Effector memory CD4-positive, alpha-beta T cell (primary cell): ENCODE measurements at places on chromosomes 3 and 15.

- DNase-seq: no peak
Observed at GRCh38 chr3:10997196-10997595, 4.6 kb downstream of the SLC6A1 start.

DNA sequence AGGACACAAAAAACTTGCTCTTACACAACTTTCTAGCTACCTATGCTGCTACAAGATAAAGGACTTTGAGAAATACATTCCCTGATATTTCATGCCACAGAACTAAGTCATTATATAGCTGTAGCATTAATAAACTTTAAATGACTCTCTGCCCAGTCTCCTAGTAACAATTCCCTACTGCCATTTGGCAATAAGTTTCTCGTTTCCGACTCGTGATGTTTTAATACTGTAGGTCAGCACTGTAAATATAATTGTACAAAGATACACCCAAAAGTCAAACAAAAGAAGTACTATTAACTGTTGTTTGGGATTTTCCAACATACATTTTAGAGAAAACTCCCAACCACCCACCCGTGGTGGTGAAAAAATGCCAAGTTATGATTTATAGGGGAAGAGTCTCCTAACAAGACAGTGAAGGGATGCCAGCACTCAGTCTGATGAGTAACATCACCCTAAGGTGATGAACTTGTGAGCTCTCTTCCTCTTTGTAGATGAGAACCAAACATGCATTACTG, 132.2 kb downstream of the DUT start:
- DNase-seq: no peak

DNA sequence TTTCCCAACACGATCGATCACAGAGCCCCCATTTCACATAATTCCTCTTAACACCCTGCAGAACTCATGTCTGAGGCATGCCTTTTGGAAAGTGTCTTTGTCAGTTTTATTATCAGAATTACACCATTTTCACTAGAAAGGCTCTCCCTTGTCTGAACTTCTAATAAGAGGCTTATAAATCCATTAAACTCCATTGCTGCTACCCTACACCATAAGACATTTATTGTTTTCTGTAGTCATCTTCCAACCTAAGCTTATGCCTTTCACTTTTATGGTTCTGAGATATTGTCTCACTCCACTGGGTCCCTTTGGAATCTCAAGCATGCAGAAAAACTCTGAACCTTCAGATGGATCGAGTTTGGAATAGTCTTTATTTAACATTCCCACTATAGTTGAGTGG, 50.2 kb upstream of the TPM1 start:
- no peak for DNase-seq

- no peak for DNase-seq
Observed at GRCh38 chr3:157065201-157065600, 94.7 kb downstream of the CCNL1 start.

DNA sequence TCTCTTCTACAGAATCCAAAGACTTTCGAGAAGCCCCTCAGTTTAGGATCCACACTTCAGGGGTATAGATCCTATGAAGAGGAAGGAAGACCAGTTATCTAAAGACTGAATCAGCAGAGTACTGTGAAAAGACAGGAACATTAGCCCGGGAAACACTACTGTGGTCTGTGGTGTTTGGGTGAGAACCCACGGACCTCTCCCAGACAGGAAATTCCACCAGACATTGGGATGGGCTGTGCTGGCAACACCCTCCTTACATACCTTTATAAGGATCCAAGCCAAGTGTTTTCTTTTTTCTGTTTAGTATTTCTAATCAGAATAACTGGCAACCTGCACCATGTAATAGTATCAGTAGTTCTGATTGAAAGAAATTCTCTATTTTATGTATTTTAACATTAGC, 14.1 kb downstream of the TMEM207 start:
- DNase-seq: no peak

DNA sequence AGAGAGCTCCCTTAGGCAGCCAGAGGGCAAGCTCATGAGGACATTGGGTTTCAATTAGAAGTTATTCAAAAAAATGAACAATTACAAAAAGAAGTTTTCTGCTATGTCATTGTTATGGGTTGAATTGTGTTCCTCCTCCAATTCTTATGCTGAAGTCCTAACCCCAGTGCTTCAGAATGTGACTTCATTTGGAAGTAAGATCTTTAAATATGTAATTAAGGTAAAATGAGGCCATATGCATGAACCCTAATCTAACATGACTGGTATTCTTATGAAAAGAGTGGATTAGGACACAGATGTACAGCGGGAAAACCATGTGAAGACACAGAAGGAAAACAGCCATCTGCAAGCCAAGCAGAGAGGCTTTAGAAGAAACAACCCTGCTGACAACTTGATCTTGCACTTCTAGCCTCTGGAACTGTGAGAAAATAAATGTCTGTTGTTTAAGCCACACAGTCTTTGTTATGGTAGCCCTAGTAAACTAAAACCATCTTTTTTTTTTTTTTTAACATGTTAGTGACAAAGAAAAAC, 929.6 kb downstream of the EPHA3 start:
- no peak for DNase-seq

GRCh38 chr3:165938986-165939540, 101.8 kb upstream of the BCHE start:
- no peak for DNase-seq

DNA sequence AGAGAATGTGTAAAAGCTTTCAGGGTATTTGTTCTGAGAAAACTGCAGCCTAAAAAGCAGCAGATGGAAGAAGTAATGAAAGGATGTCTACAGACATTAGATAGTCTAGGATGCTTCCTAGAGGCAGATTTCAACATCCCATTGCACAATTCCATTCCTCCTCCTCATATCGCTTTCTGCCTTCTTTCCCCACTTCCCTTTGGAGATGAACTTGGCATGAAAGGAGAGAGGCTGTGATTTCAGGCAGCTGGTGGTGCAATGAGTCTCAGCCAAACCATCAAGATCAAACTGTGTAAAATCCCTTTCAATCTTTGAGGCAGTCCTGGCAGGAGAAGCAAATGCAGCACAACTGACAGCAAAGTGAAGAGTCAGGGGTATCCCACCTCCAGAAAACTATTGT, 438.7 kb upstream of the KCNMB2 start:
- DNase-seq: no peak

DNA sequence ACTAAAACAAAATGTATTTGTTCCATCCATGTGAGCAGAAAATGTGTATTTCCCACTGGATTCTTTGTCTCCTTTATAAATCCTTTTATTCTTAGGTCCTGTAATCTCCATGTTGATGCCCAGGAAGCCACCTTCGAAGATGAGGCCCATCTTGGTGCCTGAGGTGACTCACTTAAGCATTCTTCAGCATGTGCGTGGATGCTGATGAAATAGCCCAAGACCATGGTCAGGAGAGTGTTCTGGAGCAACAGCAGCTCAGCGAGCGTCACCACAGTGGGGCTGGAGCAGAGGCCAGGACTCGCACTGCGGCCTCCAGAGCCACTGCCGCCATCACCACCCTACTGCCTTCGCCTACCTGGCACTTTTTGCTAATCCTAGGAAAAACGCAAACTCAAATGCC, 520.9 kb downstream of the FHIT start:
- no peak for DNase-seq

DNA sequence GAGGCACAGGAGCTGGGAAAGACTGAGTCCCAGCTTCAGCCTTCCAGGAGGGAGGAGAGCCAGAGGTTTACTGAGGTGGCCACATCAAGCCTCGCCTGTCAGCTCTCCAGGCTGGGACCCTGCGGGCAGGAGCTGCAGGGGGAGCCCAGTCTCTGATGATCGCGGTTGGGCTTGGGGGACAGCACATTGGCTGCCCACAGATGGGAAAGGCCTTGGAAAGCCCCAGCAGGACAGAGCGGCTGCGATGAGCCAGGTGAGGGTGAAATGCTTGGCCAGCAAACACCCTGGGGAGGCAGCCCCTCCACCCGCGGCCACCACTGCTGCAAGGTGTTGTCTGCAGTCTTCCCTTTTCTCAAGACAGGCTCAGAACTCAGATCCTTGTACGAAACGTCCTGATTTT, 31.2 kb downstream of the SEC61A1 start:
- no peak for DNase-seq

- no peak for DNase-seq
Observed at GRCh38 chr3:72152551-72153476, 367.9 kb upstream of the PROK2 start.

GRCh38 chr3:106261396-106261795, 392.6 kb upstream of the CBLB start:
- DNase-seq: no peak

GRCh38 chr3:152047465-152047864, 174.0 kb downstream of the SUCNR1 start:
- no peak for DNase-seq

DNA sequence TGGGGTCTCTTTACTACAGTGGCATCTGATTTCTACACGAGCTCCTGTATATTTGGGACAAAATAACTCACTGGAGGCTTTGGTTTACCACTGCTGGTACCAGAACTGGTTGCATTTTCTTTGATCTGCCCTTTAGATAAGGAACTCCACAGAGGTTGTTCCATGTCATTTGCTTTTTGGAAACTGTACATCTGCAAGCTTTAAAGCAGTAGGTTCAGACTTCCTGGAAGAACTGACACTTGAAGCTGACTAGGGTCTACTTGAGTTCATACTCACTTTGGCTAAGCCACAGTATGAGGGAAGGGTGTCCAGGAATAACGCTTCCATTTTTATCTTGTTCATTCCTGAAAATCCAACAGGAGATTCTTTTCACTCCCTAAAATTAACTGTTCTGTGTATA, 86.4 kb downstream of the WWTR1 start:
- DNase-seq: no peak

DNA sequence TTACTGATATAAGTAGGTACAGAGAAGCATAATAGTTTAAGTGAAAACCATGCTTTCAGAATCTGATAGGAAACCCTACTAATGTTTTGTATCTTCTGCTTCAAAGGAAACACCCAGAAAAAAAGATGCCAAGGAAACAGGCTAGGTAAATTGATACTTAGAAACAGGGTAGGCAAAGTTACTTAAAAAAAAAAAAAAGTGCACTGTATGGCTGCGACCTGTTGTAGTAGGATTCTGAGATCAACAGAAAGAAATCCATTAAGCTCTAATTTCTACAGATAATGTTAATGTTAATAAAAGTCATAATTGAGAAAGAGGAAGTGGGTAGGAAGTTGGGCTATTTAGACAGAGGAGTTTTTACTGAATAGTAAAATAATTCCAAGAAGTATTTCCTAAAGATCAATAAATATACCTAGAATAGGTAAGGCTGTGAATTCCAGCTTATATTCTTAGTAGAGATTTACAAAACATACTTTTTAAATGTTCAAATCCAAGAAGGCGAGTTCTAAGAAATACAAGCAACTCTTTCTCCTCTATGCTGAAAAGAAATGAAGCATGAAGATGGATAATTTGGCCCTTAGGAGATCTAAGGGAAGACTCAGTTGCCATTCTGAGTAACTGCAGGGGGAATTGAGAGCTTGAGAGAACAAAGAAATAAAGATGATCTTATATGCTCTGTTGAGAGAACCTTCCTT, 24.1 kb upstream of the STT3B start:
- DNase-seq: no peak

DNA sequence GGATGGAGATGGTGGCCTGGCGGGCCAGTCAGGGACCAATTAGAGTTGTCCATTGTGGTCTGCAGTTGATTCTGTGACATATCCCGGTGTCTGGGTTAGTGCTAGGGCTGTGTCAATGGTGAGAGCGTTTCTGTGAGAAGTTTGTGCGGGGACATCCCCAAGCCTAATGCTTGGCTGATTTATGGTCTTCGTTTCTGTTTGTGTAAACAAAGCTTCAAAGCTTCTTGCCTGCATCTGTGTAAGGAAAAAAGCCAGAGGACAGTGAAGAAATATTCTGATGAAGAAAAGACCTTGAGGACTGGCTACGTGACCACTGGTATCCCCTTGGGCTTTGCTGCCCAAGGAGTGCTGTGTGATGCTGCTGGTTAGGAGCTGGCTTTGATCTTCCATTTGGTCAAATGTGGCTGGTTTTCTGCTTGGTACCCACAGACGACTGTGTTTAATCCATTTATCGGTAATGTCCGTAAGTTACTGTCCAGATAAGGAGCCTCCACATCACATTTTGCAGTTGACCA, 74.6 kb upstream of the LRTM1 start:
- DNase-seq: no peak

DNA sequence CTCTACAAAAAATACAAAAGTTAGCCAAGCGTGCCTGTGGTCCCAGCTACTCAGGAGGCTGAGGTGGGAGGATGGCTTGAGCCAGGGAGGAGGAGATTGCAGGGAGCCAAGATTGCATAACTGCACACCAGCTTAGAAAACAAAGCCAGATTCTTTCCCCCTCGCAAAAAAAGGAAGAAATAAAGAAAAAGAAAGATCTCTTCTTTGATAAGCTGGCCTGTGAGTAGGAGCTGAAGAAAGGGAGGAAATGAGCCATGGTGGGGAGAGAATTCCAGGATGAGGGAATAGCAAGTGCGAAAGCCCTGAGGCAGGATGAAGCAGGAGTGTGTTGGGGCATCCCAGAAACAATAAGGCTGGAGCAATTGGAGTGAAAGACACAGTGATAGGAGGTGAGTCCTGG, 24.5 kb upstream of the TOP2B start:
- DNase-seq: no peak

DNA sequence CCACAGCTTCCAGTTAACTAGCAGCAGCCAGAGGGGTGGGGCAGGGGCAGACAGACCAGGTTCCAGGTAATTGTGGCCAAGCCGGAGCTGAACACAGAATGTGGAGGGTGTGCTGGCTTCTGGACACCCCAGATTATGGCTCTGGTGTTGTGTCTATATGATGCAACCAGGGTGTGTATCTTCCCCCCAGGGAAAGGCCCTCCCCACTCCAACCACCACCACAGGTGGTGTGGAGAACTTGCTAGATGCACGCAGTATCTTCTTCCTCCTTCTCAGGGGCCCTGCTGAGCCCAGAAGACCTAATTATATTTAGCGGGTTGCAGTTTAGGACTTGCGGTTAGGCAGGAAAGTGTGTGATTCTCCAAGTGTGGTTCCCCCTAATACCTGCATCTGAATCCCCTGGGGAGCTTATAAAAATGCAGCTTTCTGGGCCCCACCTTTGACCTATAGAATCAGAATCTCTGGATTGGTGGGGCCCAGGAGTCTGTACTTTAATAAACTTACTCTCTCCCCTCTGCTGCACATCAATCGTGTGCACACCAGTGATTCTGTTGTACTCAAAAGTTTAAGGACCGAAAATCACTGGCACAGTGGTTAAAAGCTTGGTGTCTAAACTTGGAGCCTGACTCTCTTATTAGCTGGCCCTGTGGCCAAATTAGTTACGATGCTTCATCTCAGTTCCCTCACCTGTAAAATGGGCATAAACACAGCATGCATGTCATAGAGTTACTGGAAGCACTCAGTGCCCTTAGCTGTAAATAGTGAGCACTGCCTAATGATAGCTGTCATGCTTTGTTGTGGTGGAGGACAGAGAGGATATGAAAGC, 379.1 kb upstream of the PROK2 start:
- DNase-seq: no peak

DNA sequence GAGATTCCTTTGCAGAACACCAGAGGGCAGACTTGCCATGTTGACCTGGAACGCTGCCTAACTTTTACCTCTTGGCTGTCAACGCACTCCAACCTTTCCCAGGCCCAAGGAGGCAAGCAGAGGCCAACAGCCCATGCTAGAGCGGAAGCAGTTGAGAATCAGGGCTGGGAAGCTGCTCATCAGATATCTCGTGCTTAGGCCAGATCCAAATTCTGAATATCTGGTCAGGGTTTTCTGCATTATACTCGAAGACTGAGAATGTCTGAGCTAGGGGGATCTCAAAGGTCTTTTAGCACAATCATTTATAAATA, 2.5 kb downstream of the XIRP1 start:
- peak; percentile 25 for DNase-seq
